Activated CD8-positive, alpha-beta memory T cell treated with anti-CD3 and anti-CD28 coated beads for 48 hours (primary cell): ENCODE measurements at places on chromosomes 2 and 18.

DNA sequence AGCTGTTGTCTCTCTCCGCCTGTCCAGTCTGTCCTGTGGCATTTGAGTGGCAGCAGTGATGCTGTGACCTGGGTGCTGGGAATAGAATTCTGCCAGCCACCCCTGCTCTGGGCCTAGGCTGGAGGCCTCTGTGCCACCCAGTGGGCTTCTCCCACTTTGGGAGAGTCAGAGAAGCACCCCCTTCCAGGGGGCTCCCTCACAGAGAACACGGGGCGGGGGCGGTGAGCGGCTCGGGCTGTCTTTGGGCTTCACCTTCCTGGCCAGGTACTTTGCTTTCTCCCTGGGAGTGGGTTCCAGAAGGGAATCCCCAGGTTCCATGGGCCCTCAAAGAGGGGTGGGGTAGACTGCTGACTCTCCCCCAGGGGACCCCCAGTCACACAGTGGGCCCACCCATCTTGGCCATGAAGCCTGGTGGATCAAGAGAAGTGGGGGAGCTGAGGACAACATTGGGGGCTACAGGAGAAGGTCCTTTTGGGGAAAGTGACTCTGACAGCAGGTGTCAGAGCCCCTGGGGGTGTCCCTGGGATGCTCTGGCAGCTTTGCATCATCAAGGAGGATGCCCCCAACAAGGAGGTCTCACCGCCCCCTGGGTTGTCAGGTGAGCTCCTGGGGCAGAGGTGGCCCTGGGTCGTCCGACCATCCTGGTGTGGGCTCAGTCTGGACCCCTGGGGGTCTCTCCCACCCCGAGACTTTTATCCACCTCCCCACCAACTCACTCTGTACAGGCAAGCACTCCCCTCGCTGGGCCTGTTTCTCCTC lies 18.8 kb upstream of the BOK start:
- DNase-seq, result no peak

DNA sequence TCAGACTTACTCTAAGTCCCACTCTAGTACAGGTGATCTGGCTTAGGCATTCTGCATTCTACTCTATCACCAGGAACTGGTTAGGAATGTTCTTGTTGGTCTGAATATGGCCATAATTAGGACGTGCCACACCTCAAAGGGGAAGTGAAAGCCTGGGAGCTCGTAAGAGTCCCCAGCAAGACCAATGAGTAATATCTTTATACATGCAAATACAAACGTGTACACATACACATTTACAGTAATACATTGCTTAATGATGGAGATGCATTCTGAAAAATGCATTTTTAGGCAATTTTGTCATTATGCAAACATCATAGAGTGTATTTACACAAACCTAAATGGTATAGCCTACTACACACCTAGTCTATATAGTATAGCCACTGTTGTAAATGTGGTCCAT lies 19.5 kb upstream of the ERCC3 start:
- DNase-seq, result no peak

DNA sequence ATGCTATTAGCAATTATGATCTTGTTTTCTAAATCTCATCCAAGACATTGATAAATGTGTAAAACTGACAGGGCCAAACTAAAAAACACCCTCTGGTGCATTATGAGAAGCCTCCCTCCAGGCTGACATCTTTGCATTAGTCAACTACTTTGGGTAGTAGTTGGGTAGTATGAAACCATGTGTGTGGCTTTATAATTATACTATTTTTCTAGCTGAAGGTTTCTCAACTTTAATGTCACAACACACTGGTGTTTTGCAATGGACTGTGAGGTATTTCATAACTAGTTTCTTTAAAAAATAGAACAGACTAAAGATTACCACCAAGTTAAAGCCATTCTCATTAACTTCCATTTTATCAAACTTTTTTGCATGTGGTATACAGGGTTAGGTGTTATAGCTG lies 73.1 kb upstream of the RBMS1 start:
- DNase-seq, result no peak

- no peak for DNase-seq
Observed at GRCh38 chr2:22079583-22079982, 955.8 kb downstream of the TDRD15 start.

GRCh38 chr18:72273025-72273424 lies 271.1 kb downstream of the CBLN2 start:
- DNase-seq, result no peak

GRCh38 chr2:128922154-128922553 lies 603.5 kb upstream of the HS6ST1 start:
- no peak for DNase-seq
